Daoy (cell line): ENCODE measurements at places on chromosomes 1 and 21.

DNA sequence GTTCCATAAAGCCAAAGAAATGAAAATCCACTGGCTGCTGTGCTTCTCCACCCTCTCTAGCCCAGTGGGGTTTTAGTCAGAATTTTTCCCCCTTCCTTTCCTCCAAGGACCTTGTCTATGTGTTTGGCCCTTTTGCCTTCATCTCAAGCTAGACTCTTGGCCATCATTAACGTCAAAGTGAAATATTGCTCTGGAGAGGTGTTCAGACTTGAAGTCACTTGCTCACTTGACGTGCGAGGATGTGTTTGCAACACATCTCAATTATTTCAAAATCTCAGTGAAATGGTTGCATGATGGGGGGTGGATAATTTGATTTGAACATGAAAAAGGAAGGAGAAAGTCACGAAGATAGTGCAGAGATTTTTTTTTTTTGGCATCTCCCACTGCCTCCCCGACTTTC is 13.6 kb downstream of the EVA1C start:
- DNase-seq, result no peak

DNA sequence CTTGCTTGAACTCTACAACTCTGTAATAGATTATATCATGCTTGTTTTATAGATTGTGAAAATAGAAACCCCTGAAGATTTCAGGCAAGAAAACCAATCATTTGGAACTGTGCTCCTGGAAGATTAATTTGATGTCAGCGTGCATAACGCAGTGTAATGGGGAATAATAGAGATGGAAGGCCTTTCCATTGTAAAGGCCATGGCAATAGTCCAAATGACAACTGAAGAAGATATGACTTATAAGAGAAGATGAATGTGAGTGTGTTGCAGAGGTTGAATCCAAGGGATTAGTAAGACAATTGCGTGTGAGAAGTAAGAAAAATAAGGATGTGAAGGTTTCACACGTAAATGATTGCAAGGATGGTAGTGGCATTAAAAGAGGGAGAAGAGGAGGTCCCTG is 285.0 kb downstream of the DUSP10 start:
- DNase-seq, result no peak

DNA sequence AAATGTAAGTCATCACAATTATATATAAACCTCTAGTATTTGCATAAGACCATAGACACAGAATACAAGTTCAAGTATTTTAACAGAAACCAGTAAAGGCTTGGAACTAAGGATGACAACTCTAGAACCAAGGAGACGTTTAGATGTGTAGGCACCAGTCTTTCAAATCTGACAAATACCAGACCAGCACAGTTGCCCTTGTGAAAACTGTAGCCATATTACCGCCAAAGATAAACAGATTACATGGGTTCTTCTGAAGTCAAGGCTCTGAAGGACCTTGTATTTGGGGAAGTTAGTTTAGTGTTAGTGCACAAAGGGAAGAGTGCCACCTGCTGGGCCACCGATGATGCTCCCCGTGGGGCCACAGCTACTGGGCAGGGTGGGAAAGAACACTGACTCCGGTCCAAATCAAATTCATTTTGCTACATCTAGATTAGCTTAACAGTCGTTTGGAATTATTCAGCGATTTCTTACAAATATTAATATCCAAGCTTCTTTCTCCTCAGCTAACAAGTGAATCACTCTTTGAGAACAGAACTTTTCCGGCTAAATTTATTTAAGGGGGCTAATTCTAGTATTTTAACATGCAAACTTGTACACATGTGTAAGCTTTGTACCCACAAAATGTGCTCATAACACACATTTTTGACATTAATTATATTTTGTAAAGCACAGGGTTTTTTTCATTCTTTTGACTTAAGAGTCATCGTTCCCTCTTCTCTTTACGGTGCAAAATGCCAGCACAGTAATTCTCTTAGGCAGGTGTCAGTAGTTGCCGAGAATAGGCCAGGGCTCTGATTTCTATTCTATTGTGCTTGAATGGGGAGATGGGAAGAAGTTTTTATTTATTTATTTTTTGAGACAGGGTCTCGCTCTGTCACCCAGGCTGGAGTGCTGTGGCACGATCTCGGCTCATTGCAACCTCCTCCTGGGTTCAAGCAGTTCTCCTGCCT is 8.0 kb upstream of the NIBAN1 start:
- DNase-seq, result peak; percentile 75

DNA sequence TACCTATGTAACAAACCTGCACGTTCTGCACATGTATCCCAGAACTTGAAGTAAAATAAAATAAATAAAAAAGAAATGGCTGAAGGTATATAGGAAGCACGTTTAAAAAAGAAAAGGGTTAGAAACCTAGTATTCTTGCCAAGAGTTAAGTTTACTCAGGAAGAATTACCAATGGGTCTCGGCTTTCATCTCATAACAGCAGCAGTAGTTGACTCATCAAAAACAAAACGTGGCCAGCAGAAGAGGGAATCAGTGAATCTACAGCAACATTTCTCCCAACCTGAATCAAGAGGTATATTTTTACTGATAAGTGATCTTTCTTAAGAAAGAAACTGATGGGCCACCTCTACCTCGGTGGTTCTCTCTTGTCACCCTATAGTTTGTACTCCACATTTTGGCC is 340.3 kb downstream of the BRINP2 start:
- no peak for DNase-seq

DNA sequence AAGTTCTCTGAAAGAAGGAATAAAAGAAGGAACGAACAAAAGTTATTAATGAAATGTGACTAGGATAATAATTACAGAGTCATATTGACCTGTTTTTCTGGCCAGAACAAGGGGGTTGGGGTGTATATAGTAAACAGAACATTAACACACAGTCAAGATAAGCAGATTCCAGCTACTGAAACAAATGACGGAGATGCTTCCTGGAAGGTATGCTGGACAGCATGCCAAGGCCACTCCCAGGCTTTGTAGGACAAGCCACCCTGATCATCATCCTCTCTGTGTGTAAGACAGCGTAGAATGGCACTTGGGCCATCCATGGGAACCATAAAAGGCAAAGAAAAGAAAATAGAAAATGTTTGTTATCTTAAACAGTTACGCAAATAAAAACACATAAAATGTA is 120.7 kb downstream of the TGFBR3 start:
- DNase-seq, result no peak

- no peak for DNase-seq
These were observed 184.0 kb downstream of the CDC7 start for GRCh38 chr1:91684481-91685196.

GRCh38 chr1:243798726-243799125 is 51.3 kb downstream of the AKT3 start:
- peak; percentile 56 for DNase-seq

DNA sequence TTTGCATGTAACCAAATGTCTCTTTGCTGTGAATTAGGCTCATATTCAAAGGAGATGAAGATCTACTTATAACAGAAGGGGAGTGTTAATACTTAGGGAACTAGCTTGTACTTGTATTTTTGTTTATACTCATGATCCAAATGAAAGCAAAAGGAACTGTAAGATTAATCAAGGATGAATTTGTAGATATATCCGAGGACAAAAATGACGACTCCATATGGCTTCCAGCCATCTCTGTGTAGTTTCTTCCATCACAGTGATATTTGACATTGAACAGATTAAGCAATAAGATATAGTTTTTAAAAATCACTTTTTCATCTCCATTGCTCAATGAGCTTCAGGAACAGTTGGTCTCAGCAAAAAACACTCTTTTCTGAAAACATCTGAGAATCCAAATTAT is 257.4 kb upstream of the CAMK1G start:
- DNase-seq, result no peak

GRCh38 chr1:201982623-201983379 is at the start of gene RNPEP:
Gene RNPEP, plus strand, starts transcription at chr1:201982648. Its CDS starts 19 bp downstream, at chr1:201982667.
- DNase-seq, result peak; percentile 86

DNA sequence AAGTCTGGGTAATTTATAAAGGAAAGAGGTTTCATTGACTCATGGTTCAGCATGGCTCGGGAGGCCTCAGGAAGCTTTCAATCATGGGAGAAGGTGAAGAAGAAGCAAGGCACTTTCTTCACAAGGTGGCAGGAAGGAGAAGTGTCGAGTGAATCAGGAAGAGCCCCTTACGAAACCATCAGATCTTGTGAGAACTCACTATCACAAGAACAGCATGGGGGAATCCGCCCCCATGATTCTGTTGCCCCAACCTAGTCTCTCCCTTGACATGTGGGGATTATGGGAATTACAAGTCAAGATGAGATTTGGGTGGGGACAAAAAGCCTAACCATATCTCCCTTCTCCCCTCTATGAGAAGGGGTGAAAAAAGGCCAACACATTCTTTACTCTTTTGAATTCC is 11.2 kb upstream of the IVNS1ABP start:
- DNase-seq, result no peak

DNA sequence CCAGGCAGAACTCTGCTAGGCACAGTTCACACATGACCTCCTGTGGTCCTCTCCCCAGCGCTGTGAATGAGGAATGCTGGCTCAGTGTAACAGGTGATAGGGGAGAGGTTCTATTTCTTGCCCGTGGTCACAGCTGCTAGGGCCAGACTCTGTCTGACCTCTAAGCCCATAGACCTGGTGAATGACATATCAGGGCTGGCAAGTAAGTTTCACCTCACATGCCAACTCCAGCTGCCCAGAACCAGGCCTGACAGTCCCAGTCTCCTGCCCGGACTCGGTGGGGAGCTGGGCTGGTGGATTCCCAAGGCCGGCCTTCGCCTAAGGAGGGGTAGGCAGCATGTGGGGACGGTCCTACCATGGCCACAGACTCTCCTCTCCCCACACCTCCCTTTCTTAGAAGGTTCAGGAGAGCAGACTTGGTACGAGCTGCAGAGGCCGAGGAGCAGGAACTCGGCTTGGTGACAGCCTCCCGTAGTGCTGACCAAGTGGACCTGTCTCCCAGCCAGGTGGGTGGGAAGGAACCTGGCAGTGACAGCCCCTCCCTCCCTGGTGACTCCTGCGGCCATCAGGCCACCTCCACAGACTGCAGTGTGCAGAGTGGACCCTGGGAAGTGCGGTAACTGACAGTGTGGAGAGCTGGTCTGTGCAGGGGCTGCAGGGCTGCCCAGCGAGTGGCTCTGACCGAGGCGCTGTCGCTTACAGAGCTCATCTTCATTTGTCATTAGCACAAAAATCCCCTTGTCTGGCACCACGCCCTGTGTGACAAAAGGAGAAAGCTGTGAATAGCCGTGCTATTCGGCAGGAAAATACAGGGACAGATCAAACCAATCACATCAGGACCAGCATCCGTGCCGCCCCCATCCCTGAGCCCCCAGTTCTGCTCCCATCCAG is 74.6 kb downstream of the SCCPDH start:
- DNase-seq, result no peak

DNA sequence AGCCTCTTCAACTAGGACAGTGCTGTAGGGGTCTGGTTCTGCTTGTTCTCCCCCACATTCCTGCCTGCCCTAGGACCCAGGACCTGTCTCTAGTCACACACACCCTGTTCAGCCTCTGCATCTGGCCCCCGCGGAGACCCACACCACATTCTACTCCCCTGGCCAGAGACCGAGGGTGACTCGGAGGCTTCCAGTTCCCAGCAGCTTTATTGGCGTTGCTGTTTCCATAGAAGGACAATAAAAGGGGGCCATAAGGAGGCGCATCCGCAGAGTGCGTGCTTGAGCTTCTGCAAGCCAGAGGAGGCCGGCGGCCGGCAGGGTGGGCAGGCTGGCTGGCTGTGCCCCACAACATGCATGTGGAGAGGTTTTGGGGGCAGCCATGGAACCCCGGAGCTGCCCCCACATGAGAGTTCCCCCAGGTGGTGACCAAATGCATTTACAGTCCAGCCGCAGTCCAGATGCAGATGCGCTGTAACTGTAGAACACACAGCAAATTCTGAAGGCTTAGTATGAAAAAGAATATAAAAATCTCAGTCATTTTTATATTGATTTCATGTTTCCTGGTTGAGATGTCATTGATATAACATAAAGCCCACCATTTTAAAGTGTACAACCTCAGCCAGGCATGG is 52.4 kb downstream of the PDE9A start:
- no peak for DNase-seq

DNA sequence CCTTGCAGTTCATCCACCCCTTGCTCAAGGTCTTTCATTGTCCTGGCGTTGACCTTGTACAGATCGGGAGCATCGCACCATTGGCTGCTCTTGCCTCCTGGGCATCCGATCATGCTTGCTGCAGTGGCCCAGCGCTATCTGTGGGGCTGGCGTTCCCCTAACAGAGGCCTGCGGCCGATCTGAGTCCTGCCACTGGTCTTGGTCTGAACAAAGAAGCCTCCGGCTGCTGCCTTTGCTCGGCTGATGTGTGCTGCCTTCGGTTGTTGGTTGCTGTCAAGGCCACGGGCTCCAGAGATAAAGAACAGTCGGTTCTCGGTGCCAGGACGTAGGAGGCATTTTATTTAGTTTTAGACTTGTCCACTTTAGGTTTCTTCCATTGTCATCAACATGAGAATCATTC is 39.0 kb downstream of the PCNT start:
- DNase-seq, result no peak

DNA sequence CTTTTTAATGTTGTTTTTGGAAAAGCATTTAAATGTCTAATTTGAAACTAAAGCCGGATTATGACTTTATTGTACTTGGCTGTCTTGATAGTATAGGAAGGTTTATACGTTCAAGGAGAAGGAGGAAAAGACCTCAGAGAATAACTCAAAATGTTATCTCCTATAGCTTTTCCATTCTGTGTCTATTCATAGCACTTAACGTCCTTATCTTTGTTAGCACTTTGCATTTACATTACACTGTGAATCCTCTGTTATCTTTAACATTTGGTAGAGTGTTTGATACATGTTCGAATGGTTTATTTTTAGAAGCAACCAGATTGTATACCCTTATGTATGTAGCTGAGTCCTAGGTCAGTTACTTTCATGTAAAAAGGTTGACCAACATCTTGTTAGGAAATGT is 50.8 kb upstream of the PODN start:
- no peak for DNase-seq

GRCh38 chr1:6113745-6114144 is 66.4 kb downstream of the CHD5 start:
- DNase-seq, result no peak

GRCh38 chr21:41488080-41488479 is 19.9 kb downstream of the TMPRSS2 start:
- peak; percentile 49 for DNase-seq

DNA sequence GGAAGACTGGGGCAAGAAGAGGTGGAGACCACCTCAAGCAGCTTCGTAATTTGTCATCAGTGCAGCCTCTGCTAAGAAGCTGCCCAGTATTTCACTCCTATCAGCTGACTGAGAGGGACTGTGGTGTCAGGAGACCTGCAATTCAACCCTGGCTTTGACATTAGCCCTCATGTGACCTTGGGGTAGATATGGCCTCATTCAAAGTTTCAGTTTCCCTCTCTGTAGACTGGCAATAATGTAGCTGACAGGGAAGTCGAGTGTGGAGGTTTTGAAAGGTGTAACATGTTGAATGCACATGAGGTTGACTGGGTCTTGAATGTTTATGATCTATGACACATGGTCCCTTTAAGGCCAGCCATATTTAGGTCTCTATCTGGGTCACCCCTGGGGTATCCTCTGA is 2.2 kb upstream of the SPRR4 start:
- no peak for DNase-seq
